Esophagus squamous epithelium (tissue), 5 donors: ENCODE measurements at places on chromosomes 7 and 10.

DNA sequence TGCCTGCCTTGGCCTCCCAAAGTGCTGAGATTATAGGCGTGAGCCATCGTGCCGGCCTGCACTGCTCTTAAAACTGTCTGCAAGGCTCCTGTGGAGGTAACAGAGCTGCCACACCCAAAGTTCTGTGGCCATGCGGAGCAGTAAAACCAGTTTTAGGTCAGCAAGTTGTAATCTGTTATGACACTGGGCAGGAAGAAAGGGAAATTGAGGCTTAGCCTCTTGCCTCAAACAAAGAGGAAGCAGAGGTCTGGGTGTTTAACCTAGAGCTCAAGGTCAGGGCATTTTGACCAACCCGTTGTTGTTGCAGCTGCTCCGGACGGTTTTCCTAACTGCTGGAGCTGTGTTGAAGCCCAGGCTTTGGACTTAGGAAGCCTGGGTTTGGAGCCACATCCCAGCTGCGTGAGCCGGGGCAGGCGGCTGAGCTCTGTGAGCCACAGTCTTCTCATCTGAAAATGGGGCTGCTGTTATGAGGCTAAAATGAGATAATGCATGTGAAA, 7.4 kb upstream of the RRP12 start:
- no peak for DNase-seq

- no peak for DNase-seq
Measured at GRCh38 chr7:30824821-30825720, 53.9 kb downstream of the MINDY4 start.

DNA sequence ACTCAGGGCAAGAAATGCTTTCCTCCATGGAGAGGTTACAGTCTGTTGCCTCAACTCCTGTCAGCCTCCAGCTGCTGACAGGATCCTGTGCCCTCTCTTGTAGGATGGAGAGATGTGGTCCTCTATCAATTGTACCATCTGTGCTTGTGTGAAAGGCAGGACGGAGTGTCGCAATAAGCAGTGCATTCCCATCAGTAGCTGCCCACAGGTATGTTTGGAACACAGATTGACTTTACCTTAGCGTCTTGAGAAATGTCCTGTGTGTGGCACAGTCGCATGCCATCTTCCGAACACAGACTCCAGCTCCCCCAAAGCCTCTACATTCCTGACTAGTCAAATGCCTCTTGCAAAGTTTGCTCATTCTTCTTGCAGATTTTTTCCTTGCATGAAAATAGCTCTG, 152.6 kb downstream of the BMPER start:
- DNase-seq: no peak

GRCh38 chr10:125026974-125027735, 85.2 kb downstream of the ZRANB1 start:
- DNase-seq: no peak

- DNase-seq: no peak
Measured at GRCh38 chr7:22234227-22234626, 122.7 kb downstream of the RAPGEF5 start.

DNA sequence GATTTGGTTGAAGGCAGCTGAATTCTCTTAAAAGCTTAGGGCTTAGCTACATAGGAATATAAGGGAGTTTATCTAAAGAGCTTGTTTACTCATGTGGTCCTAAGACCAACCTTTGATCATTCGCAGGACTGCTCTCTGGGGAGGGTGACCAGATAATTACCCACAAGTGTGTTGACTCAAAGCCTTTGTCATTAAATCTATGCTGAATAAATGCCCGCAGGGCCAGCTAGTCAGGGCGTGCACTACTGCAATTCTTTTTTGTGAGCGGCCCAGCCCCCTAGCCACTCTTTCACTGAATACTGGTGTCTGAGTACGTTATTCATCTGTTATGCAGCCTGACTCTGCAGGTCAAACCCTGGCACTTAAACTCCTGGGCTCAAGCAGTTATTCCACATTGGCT, 69.6 kb downstream of the AKAP9 start:
- no peak for DNase-seq

GRCh38 chr7:154598396-154598795, 404.5 kb downstream of the PAXIP1 start:
- DNase-seq: no peak

DNA sequence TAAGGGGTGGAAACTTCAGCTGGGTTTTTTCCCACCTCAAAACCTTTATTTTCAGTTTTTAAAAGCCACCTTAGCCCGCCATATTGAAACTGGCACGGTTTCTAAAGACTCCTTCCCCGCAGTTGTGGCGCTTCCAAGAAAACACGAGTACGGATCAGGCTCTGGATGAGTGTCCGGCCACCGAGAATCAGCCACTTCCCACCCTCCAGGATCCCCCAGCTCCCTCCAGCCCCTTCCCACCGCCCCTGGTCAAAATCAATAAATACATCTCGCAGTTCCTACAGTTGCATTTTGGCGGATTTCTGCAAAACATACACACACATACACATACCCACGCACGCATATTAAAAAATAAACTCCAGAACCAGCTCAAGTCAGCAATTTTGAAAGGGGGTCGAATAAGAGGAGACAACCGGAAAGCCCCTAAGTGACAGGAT, 1.1 kb downstream of the SFMBT2 start:
- DNase-seq: no peak

DNA sequence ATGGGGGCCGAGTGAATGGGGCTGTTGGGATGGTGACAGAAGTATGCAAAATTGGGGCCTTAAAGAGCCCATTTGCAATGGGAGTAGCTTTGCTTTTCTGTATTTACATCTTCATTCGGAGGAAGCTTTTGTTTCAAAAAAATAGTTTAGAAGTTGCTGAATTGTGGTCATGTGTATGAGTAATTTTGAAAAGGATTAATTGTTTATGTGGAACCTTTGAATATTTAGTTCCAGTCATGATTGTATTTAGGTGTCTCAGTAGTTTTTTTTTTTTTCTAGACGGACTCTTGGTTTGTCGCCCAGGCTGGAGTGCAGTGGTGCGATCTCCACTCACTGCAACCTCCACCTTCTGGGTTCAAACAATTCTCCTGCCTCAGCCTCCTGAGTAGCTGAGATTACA, 37.2 kb downstream of the RBM33 start:
- no peak for DNase-seq

- DNase-seq: no peak
Measured at GRCh38 chr7:142298009-142298408, 40.2 kb upstream of the PRSS58 start.

DNA sequence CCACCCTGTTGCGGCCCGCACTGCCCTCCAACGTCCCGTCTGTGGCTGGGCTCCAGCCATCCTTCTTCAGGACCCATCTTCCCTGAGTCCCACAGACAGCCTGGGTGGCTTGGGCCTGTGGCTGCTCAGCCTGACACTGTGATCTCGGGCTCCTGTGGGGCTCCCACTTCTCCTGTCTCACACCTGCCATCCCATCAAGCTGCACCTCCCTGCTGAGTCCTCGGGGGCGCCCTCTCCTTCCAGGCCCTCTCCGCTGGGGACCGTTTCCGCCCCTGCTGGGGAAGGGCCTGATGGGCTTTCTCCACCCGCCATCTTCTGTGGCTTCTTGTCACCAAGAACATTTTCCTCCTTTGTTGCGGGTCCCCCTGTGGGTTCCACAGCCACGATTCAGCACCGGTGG, 173.8 kb upstream of the PPP2R2D start:
- DNase-seq: no peak
